ENCODE measurements at places on chromosomes 5 and 9.

DNA sequence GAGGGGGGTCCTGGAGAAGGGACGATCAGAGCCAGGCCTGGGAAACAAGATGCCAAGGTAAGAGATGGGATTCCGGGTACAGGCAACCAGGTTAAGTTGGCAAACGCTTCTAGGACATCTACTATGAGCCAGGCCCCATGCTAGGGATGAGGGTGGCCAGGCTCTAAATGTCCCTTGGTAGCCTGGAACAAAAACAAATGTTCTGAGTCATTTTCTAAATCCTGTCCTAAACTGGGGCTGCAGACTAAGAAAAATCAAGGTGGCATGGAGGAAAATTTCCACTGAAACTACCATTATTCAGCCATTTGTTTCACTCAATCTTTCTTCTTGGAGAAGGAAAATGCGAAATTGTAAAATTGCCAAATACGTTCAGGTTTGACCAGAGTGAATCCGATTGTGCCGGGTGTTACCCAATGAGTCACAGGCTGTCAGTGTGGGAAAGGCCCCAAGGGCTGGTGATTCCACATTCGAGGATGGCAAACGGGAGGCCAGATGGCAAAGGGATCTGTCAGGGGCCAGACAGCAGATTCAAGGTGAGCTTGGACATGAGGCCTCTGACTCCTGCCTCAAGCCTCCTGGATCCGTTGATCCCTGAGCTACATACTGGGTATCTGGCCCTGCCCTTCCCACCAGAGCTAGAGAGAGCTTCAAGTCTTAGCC lies 57.6 kb downstream of the PAX5 start:
- no peak for DNase-seq

DNA sequence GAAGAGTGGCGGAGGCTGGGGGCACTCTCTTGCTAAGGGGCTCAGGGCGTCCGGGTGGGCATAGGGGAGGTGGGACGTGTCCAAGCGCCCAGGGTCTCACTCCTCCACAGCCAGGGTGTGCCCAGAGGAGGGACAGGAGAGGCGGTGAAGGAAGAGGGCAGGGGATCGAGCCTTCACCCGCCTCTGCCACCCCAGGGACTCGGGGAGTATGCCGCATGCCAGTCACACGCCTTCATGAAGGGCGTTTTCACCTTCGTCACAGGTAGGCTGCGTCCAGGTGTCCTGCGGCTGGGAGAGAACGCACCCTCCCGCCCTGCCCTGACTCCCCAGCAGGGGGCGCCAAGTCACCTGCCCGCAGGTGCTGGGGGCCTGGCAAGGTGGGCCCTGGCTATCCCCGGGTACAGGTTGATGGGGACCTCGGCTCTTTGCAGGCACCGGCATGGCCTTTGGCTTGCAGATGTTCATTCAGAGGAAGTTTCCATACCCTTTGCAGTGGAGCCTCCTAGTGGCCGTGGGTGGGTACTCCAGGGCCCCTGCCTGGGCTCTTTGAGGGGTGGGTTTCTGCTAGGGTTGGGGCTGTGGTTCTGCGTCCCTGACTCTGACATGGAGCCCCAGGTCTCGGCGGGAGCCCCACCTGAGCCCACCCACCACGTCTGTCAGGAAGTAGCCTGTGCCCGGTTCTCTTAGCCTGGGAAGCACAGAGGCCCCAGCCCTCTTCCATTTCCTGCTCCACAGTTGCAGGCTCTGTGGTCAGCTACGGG lies 552 bp downstream of the TMEM141 start:
- DNase-seq = no peak

DNA sequence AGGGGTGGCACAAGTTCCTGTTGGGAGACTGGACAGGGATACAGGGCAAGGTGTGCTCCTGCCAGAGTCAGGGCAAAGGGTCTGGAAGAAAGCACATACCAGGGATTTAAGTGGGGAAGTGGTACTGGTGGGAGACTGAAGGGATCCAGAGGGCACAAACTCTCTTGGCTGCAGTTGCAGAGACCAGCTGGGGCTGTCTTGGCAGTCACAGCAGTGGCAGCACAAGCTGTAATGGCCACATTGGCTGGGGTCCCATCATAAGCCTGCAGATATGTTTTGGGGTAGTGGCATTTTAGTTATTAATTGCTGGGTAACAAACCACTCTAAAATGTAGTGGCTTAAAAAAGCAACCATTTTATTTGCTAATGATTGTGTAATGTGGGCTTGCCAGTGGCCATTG lies 492.2 kb downstream of the ENC1 start:
- DNase-seq = no peak

DNA sequence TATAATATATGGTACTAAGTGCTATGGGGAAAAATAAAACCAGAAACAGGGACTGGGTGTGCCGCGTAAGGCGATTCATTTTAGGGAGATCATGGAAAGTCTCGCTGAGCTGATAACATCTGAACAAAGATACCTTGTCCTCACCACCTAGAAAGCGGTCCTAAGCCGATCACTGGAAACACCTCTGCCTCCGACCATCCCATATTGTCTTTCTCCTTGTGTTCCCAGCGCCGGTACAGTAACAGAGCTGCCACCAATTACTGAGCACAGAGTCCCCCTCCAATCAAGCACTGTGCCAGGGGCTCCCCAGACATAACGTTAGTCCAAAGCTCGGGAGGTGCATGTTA lies 704 bp downstream of the CCDC112 start:
- no peak for DNase-seq

DNA sequence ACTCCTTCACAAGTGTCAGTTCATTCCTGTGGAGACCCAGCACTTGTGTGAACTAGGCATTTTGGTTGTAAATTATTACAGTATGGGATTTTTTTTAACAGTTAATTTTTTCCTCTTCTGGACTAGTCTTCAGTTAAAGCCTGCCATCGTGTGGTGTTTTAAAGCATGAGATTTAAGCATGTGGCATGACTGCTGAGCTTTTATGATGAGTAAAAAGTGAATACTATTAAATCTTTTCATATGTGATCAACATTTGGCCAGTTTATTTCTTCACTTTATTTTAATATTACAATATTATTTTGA lies 25.0 kb downstream of the LMNB1 start:
- DNase-seq = peak; percentile 42

DNA sequence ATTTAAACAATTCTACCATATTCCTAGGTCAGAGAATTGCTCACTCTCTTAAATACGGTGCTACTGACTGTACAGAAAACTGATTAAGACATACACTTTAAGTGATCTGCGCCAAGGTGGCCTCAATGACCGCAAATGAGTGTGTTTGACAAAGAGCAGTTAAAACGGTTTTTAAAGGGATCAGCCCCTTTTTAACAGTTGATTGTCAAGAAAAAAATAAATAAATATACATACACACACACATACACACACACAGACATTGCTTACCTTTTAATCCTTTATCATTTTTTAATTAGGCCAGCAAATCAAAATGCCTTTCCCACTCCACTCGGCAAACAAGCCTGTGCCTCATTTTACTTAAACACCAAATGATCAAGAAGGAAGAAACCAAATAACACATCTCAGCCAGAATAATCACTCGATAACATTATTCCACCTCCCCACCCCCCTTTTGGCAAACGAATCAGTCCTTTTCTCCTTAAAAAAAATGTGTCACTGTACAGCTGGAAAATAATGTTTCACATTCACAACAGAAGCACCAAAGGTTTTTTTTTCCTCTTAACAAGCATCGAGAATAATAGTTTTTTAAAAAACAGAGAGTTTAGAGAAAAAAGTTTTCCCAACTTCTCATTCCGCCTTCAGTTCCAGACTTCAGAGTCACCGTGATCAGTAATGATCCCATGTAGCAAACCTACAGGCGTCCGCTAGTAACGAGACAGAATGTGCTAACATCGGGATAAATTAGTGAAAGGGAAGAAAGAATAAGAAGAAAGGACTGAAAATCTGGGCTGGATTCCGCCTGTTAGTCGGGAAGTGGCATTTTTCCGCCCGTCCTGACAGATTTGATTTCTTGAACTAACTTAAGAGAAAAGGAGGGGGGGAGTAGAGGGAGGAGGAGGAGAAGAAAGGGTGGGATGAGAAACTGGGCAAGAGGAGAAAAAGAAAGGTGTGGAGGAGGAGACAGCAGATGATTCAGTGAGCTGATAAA lies at the start of gene ZNF608:
ZNF608 (minus strand) TSS at position 712 of the 988 bp plus-strand sequence. CDS start 1,650 bp downstream, outside the sequence.
- DNase-seq = peak; percentile 85

DNA sequence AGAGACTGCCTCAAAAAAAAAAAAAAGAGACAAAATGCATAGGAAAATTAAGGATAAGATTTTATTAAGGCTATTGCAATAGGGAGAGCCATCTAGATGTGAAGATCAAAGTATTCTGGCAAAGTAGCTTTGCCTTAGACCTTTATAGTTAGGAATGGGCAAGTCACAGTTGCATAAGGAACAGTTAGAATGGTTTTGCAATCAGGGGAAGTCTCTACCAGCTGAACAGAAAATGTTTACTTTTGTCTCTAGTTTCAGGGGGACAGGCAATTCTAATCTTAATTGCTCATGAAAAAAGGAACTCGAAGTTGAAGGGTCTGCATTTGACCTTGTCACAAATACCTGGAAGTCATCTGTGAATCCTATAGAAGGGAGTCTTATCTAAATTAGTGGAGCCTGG lies 13.1 kb upstream of the ATP6V1G1 start:
- DNase-seq = no peak

- no peak for DNase-seq
These were observed 4.2 kb upstream of the NFIL3 start for GRCh38 chr9:91427873-91428272.

- DNase-seq = no peak
These were observed 59.4 kb downstream of the MED27 start for GRCh38 chr9:132020272-132020671.

DNA sequence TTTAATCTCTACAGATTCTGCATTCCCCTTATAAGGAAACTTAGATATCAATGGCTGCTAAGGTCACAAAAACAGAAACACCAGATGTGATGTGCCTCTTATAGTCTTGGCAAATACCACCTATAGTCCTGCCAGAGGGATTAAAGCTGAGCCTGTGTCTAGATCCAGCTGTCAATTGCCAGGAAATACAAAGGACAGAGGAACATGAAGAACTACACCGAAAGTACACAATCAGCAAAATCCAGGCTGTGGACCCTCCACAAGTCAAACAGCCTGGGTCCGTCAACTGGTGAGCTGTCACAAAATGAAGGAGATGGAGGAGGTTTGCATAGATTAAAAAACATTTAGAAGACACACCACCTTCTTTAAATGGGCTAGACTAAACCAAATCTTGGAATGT lies 85.4 kb downstream of the KLF4 start:
- DNase-seq = peak; percentile 81

DNA sequence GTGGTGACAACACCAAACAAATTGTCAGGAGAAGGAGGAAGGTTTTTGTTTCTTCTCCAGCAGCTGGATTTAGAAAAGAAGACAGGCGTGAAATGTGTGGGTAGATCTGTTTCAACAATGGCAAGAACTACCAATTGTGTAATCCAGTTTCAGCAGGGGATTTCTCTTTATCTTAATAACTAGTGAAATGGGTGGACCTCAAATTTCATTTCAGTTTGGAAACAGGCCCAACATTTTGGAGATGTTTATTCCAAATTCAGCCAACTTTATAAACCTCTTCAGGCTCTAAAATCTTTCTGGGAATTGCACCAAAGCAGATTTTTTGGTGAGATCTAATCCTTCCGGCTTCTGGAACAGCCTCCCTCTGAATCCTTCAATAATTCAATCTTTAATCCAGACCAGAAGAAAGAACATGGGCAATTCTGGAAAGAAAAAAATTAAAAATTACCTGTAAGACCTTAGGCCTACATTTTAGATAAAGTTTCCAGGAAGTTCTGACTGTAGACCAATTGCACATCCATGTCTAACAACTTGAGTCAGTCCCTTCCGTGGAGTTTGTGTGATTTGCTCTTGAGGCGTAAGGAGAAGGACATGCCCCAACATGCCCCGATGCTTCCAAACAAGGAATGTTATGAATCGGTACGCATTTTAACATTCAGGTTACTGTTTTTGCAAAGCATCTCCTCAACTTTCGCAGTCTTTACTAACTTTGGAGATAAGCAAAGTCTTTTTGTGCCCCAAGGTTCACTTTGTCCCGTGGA lies 423.6 kb downstream of the IRX1 start:
- no peak for DNase-seq

DNA sequence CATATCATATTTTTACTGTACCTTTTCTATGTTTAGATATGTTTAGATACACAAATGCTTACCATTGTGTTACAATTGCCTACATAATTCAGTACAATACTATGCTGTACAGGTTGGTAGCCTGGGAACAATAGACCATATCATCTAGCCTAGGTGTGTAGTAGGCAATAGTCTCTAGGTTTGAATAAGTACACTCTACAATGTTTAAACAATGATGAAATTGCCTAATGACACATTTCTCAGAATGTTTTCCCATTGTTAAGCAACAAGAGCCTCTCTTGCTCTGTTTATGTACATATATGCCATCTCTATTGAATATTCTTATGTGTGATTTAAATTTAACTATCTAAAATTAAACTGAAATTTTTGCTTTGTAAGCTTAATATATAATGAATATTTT lies 209.6 kb upstream of the ST8SIA4 start:
- DNase-seq = no peak

GRCh38 chr5:42061121-42061520 lies 136.0 kb downstream of the FBXO4 start:
- DNase-seq = no peak

DNA sequence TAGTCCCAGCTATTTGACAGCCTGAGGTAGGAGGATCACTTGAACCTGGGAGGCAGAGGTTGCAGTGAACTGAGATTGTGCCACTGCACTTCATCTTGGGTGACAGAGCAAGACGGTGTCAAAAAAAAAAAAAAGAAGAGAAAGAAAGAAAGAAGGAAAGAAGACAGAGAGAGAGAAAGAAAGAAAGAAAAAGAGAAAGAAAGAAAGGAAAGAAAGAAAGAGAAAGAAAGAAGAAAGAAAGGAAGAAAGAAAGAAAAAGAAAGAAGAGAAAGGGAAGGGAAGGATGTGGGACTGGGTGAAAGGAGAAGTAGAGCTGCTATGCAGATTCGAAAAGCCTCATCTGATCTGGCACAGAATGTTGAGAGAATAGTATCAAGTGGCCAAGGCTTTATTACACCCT lies 23.7 kb upstream of the SCAMP1 start:
- no peak for DNase-seq

GRCh38 chr9:95494416-95495371 lies 22.1 kb downstream of the PTCH1 start:
- DNase-seq = peak; percentile 44
